ENCODE measurements at places on chromosomes 1 and 21.

GRCh38 chr1:215083383-215083961 lies 935 bp downstream of the KCNK2 start:
- no peak for DNase-seq

DNA sequence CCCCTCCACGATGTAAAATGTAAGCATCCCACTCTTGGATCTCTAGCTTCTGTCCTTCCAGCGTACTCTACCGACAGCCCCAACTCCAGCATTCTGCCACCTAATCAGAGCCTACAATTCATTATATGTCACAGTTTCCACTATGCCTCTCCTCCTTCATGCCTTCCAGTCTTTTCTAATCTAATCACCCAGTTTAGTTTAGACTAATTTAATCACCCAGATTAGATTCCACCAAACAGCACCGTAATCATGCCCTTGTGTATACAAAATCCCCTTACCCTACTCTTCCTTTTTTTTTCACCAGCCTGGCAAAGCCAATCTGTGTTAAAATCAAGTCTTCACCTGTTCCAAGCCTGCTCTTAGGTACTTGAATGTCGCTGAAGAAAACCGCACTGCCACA lies 49.8 kb upstream of the KANK4 start:
- no peak for DNase-seq

GRCh38 chr1:40928699-40929098 lies 50.8 kb upstream of the CTPS1 start:
- no peak for DNase-seq

GRCh38 chr1:157025385-157025784 lies 20.2 kb downstream of the ARHGEF11 start:
- no peak for DNase-seq

GRCh38 chr1:43664369-43664768 lies 14.4 kb downstream of the KDM4A start:
- no peak for DNase-seq

DNA sequence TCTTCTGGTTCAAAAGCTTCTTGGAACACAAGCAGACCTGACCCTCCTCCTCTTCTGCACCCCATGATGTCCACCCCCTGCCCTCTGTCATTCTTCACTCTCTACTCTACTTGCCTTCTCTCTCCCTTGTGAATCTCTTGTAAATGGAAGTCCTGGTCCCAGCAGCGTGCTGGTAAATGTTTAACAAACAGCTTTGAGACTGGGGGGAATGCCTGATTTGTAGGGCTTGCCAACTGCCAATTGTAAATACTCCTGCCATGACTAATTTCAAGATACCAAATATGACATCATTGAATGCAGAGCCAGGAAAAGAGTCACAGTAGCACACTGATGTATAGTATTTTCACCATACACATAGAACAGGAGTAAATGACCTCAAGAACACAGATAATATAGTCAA lies 40.9 kb upstream of the LRRN2 start:
- DNase-seq, result no peak

Measured in activated CD8-positive, alpha-beta memory T cell treated with anti-CD3 and anti-CD28 coated beads, Interleukin-2, amount 50 U/mL, for 4 hours (primary cell).